ENCODE measurements at places on chromosomes 6 and 20. TPM values are rescaled to one million over a fixed set of nuclear protein-coding genes. Genes with fewer than 3 reads are reported as not detected.

Gene PHACTR3
- total RNA-seq = not detected

- no peak for DNase-seq
Measured at GRCh38 chr6:108952776-108953486, 104.7 kb downstream of the ARMC2 start.

Gene SLC12A5
- total RNA-seq = 5.3 TPM

GRCh38 chr6:85585741-85586140 is 7.9 kb downstream of the SNX14 start:
- no peak for DNase-seq

DNA sequence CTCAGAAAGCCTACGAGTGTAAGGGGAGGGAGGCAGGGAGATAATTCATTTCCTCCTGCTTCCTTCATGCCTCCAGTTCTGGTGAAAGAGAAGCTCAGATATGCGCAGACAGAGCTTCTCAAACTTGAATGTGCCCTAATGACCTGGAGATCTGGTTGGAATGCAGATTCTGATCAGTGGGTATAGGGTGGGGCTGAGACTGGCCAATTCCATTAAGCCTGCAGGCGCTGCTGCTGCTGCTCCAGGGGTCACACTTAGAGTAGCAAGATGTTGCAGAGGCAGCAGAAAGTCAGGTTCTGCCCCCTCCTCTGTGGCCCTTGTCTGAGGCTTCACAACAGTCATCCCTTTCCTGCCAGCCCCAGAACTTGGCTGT is 161.0 kb downstream of the DHX35 start:
- no peak for DNase-seq

DNA sequence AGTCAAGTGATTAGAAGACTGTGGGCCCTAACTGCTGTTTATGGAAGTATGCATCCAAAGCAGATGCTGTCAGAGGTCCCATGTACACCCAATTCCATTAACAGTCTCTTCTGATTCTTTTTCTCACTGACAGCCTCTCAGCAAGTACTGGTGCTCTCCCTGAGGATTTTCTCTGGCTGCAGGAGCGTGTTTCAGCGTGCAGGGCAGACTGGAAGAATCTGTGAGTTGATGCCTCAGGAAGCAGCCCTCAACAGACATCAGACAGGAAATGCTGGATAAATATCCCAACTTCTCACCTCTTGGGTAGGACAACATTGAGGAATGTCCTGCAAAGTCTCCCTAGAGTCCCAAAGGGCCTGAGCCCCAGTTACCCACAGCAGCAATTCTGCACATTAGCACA is 40.8 kb downstream of the ANKEF1 start:
- no peak for DNase-seq

DNA sequence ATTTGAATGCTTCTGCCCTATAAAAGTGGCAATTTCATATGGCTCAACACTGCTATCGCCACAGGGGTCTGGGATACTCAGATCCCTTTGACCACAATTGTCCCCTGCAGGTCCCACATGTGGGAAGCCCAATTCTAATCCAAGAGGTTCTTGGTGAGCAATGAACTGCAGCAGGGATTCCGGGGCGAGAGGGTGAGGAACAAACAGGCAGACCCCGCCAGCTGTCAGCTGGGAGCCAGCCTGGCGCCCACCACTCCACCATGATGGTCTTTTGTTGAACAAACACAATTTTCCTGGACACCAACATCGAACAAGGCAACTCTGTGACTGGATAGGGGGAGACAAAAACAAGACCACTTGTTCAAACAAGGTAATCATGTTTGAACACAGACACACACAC is 80.5 kb downstream of the TMEM242 start:
- no peak for DNase-seq

Gene SPDEF
- not detected for total RNA-seq

GRCh38 chr20:54606380-54606779 is 131.0 kb downstream of the DOK5 start:
- no peak for DNase-seq

GRCh38 chr6:92362404-92362803 is 1057.0 kb downstream of the EPHA7 start:
- no peak for DNase-seq

- DNase-seq = no peak
Measured at GRCh38 chr6:25927178-25927577, 3.3 kb downstream of the SLC17A2 start.

GRCh38 chr6:166925141-166925996 is 31.0 kb downstream of the RNASET2 start:
- DNase-seq = no peak

Gene TMEM151B
- total RNA-seq = not detected

- no peak for DNase-seq
Measured at GRCh38 chr6:14981960-14982359, 263.9 kb upstream of the JARID2 start.

All from HepG2 (cell line).